Spleen (tissue), 13 donors: ENCODE measurements at places on chromosomes 3 and 15.

DNA sequence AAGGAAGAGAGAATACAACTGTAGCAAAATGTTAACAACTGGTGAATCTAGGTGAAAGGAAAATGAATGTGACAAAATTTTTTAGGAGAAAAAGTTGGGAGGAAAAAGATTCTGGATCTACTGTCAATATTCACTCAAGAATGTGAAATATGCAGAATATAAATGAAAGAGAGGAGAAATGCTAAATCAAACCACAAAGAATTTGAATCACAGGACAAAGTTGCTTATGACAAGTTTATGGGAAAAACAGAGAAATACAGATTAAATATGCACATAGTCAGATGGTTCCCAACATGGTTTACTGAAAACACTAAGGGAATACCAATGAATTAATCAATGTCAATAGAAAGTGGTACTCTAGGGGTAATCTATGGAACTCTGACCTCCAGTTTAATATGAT, 27.6 kb downstream of the C3orf33 start:
- no peak for DNase-seq

DNA sequence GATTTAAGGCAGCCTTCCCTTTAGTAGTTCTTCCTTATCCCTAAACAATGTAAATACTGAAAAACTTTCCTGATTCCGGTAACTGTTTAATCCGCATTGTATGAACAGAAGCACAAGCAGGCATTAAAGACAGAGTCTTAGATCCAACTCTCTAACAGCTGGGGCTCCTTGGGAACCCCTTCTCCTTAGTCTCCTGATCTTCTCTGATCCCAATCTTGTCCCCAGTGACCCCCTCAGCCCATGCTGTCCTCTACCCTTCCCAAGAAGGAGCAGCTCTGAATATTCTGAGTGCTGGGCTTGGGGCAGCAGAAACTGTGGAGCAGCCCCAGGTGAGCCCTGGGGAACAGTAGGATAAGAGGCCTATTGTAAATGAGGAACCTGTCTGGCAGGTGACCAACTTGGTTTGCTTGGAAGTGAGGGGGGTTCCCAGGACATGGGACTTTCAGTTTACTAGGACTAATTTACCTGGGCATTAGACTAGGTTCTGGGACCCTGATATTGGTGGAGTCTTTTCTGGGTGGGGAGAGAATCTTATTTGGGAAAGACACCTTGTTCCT, 13.0 kb upstream of the SLC30A4 start:
- no peak for DNase-seq

DNA sequence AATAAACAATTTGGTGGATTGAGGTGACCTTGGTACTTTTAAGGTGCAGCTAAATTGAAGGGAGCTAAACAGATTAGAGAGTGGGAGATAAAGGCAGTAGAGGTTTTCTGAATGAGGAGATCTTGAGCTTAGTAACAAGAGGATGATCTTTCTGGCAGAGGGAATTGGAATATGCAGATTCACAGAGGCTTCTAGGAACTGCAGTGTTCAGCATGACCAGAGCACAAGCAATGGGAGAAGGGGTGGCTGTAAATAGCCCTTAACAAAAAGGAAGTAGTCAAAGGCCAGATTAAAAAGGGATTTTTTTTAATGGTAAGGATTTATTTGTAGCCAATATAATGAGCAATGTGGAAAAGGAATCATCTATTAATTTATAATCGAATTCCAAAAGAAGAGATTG, 5.7 kb upstream of the BNIP2 start:
- no peak for DNase-seq

GRCh38 chr3:108177536-108177935, 44.7 kb downstream of the IFT57 start:
- no peak for DNase-seq

DNA sequence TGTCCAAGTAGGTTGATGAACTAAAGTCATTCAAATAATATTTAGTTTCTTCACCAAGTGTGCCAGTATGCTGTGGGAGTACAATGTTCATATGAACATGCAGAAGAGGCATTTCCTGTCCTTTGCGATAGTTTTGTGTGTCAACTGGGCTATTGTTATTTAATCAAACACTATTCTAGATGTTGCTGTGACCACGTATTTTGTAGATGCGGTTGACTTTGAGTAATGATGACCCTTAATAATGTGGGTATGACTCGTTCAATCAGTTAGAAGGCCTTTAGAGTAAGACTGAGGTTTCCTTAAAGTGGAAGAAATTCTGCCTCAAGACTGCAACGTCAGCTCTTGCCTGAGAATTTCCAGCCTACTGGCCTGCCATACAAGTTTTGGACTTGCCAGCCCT, 470.7 kb upstream of the CBLB start:
- DNase-seq = no peak
